ENCODE measurements at places on chromosomes 2 and 18.

DNA sequence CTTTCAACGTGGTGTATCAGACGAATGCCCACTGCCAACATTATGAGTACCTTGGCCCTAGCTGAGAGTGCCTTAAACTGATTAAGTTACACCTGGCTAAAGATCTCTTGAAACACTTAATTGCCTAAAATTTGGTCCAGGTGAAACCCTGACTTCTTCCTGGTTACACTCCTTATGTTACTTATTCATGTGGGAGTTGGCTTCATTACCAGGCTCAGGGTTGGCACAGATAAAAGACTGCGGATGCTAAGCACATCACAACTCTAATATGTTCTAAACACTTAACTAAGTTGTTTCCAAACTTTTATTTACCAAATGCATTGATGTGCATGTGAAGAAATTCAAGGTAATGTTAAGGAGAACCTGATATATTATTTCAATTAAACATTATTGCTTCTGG, 298.9 kb downstream of the TCF4 start:
- no peak for DNase-seq

- peak; percentile 39 for DNase-seq
These were observed 23.7 kb upstream of the SCYGR1 start for GRCh38 chr2:227411320-227411989.

DNA sequence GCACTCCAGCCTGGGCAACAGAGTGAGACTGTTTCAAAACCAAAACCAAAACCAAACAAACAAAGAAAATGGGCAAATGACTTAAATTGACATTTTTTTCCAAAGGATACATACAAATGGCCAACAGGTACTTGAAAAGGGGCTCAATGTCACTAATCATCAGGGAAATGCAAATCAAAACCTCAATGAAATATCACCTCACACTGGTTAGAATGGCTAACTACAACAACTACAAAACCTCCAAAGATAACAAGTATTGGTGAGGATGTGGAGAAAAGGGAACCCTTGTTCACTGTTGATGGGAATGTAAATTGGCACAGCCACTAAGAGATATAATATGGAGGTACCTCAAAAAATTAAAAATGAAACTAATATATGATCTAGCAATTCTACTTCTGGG, 213.2 kb upstream of the HS6ST1 start:
- no peak for DNase-seq

- no peak for DNase-seq
These were observed 130.2 kb upstream of the PID1 start for GRCh38 chr2:229401171-229401865.

DNA sequence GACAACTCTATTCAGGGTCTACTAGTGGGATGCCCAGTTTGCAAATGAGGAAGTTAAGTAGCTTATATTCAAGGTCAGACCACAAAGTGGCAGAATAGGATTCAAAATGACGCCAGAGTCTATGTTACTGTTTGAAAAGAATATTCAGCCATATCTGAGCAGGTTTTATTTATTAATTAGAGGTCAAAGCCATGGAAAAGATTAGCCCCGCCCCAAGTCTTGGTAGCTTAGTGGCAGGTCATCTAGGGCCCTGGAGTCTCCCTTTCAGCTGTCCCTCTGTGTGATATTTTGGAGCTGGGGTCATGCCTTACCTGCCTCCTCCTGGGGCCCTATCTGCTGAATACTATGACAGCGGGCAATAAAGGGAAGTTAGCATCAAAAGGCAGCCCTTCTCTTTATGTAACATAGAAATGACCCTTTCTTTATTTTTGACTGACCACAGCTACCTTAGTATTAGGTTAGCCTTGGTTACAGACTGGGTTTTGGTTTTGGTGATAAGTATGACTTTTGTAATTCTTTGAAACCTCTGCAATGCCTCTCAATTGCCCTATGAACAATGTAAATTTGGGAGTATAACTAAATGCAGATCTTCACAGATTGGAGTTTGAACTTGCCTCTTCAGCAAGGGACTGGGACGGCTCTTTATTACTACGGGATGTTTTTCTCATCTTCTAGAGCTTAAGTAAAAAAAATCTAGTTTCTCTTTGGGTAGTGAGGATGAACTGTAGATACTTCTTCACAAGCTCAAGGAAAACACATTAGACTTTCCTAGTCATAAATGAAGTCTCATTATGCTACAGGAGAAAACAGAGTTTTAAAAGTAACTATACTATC, 153.0 kb upstream of the ITGA4 start:
- no peak for DNase-seq

- no peak for DNase-seq
These were observed 7.2 kb downstream of the CCDC68 start for GRCh38 chr18:54952026-54952425.

DNA sequence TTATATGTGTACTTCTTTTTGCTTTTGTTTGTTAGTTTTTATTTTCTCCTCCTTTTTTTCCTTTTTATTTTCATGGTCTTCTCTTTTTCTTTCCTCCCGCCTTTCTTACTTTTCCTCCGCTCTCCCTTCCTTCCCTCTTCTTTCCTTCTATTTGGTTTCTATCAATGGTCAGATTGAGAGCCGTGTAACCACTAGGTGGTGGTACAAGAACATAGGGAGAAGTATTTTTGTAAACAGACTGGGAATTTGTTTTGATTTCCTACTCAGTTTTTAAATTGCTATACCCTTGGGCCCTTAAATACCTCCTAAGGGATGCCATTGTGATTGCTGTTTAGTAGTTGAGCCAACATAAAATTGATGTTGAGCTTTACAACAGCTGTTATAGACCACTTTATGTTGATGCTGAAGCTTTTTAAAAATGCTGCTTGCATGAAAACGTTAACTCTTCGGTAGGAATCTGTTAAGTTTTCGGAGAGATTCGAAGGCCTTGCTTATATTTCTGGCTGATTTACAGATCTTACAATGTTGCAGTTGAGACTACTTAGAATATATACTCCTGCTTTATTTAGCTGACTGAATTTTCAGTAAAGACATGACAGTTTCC, 124.2 kb downstream of the UBE2E3 start:
- DNase-seq: no peak

DNA sequence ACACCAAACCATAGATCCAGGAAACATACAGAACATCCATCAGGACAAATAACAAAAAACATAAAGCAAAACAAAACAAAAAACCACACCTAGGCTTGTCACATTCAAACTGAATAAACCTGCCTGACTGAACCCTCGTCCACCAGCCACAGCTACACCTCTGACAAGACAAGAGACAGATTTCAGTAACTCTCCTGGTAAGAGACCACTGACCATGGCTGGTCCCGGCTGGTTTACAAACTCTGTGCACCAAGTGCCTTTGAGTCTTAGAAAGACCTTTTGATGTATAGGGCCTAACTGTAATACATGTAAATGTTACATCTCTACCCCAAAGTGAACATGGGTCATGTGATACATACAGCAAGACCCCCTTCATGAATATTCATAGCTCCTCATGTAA, 4.8 kb upstream of the SLC66A2 start:
- DNase-seq: no peak

GRCh38 chr2:20356042-20356441, 5.4 kb upstream of the PUM2 start:
- DNase-seq: no peak

DNA sequence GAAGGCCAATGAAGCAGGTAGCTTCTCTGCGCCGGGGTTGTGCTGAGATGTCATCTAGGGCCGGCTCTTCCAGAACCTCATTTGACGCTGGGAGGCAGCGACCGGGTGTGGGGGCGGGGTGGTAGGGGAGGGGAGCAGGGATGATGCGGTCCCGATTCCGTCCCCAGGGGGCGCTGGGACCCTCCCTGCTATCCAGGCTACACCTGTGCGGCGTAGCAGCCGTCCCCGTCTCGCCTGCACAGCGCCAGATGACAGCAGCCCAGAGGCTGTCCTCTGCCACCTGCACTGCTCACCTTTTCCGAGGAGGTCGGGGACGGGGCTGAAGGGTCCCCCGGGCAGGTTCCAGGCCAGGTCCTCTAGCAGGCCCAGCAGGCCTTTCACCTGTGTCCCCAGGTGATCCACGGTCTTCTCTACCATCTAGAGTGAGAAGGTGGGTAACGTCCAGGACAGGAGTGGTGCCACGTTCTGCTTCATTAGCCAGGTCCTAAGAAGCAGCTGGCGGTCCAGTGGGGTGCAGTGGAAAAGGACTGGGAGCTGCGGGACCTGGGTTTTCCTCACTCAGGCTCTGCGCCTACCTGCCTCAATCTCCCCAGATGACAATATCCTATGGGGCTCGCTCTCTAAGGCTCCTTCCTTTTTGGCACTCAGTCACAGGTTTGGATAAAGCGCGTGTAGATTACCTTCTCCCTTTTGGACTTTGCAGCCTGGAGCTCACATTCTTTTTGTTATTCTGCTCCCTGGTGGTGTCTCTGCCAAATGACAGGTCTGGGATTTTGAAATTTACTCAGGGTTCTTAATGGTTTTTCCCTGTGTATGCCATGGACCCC, 56.0 kb upstream of the RAB6C start:
- DNase-seq: peak; percentile 9

DNA sequence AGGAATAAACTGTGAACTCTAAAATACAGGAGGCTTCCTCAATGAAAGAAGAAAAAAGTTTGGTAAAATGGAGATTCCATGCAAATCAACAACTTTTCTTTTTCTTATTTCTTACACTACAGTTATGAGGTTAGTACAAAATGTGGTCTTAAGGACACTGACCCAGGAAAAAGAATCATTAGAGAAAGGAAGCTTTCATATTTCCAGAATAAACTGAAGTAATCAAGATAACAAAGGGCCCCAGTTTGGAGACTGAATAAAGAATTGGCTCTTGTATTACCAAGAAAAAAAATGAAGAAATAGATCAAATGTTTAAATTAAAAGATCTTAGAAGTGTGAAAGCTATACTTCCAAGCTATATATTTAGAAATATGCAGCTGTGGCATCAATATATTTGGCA, 72.3 kb downstream of the SLC66A3 start:
- DNase-seq: no peak

- no peak for DNase-seq
These were observed 221.2 kb downstream of the PIEZO2 start for GRCh38 chr18:10928011-10928771.

- no peak for DNase-seq
These were observed 474.7 kb downstream of the PID1 start for GRCh38 chr2:228796386-228796785.

- DNase-seq: no peak
These were observed 49.4 kb downstream of the PID1 start for GRCh38 chr2:229221641-229222040.

DNA sequence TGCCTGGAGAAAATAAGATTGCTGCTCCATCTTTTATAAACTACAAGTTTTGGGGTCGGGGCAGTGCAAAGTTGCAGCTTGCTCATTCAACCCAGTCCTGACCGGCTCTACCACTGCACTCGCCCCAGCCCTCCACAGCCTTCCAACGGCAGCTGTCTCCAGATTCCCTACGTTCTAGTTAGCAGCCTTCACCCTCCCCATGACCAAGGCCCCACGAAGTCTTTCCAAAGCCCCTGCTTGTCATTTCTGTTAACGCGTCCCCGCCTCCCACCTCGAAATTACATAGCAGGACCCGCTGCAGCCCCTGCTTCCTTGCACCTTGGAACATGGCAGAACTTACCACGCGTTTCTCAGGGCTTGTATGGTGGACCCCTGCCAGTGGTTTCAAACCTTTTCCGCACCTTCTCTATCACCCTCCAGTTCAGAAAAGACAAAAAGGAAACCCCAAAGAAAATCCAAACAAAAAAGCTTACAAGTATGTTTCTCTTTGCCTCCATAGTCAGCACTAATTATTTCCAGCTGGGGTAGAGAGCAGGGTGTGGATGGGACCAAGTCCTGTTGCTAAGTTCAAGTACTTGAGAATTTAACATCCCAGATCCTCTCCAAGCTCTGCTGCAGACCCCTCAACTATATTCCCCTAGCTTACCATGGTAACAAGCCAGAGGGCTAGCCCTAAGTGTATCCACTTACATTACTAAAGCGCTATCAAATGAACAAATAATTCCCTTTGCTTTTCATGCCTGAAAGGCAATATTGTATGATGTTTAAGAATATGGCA, 161.5 kb downstream of the TGIF1 start:
- DNase-seq: no peak

DNA sequence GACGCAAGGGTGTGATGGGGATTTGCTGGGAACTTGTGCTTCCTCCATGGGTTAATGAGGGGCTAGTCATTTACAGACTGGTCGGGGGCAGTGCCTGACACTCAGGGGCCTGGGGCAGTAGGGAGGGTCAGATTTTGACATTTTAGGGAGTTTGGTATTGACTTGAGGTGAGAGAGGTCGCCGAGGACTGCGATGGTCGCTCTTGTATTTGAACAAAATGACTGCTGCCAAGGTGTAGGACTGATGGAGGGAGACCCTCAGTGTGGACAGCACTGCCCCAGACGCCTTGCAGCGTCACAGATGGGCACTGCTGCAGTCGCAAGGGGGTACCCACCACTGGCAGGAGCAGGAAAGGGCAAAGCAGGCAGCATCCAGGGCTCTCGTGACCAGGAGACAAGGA, 182.9 kb downstream of the RTP5 start:
- no peak for DNase-seq

GRCh38 chr2:25400169-25400568, 58.4 kb upstream of the DNMT3A start:
- no peak for DNase-seq

DNA sequence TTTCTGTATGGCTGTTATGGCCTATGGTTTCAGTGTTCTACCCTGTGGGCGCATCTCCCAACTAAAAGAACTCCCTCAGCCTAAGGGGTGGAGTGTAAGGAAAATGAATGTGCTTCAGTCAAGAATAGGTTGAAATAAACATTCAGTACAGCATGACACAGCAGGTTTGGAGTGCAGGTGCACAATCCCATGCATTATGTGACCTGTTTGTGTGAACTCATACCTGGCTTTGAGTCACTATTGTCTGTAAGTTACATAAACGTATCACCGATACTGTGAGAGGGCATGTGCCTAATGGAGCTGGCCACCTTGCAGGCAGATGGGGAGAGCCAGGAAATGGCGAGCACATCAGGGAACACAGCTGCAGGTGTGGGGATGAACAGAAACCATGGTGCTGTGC, 216.0 kb downstream of the DSEL start:
- no peak for DNase-seq

DNA sequence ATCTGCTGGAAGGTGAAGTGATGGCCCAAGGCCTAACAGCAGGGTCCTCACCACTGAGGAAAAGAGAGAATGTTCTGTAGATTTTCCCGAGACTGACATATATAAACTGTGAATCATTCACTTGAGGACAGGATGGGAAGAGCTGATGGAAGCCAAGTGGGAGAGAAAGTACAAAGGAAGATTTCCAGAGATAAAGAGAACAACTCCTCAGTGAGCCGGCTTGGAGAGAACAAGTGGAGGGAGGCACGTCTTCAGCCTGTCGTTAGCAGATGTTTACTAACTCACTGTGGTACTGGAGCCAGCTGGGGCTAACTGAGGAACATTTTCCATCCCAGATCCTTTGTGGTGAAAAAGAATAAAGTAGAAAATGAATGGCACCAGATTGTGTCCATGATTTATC, 552.9 kb upstream of the TNP1 start:
- no peak for DNase-seq

- DNase-seq: no peak
These were observed 16.2 kb upstream of the ALPP start for GRCh38 chr2:232362174-232362900.

GRCh38 chr2:232835687-232836208, 34.3 kb upstream of the SNORC start:
- DNase-seq: no peak

- no peak for DNase-seq
These were observed 463.7 kb downstream of the CDH2 start for GRCh38 chr18:27713037-27713737.

- no peak for DNase-seq
These were observed 101.2 kb upstream of the SLC38A11 start for GRCh38 chr2:165056564-165056963.
